NCI-H460 (cell line): ENCODE measurements at places on chromosomes 2 and 18. TPM values are rescaled to one million over a fixed set of nuclear protein-coding genes. Genes with fewer than 3 reads are reported as not detected.

- DNase-seq: no peak
Observed at GRCh38 chr2:147500819-147501395, 343.9 kb upstream of the ACVR2A start.

The RBM43 gene
- total RNA-seq: 1.5 and 3.2 TPM in 2 replicates

The LGALSL gene
- 13.3 and 15.7 TPM in 2 replicates for total RNA-seq

DNA sequence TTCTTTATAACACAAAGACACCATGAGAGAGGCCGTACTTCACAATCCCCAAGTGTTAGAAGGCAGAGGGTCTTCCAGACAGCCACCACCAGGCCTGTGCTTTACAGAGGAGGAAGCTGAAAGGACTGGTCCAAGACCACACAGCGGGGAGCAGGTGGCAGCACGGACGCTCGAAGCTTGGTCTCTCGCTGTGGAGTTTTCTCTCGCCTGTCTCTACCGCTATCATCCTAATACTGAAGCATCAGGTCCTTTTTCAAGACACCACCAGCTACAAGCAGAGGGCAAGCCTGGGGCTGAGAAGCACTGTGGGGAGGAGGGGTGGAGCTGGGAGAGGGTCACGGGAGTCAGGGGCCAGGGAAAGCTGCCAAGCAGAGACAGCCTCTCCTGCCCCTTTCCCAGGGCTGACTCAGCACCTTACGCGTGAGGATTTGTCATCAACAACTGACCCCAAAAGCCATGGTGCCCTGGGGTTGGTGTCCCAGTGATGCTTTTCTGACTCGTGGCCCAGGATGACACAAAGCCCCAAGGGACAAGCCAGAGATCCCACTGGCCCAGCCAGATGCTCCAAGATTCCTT lies 31.9 kb upstream of the FOSL2 start:
- no peak for DNase-seq

- DNase-seq: no peak
Observed at GRCh38 chr2:101850450-101850849, 141.3 kb upstream of the IL1R2 start.
